M059J (cell line): ENCODE measurements at places on chromosomes 13 and 19.

DNA sequence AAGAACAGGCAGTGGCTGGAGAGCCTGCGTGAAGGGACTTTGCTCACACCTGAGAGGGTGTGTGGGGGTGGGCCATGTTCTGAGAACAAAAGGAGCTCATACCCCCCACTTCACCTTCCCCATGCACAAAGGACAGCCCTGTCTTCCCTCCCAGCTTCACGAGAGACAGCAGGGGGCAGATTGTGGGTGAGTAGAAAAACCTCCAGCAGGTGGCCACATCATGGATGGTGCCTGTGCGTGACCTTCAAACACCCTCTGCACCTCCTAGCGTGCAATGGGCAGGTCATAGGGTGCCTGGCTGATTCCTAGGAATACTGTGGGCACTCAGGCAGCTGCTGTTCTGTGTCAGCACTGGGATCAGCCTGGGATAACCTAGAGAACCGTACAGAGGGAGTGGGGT lies 36.3 kb upstream of the PSG9 start:
- DNase-seq: no peak

- peak; percentile 62 for DNase-seq
These were observed 935 bp downstream of the ARID3A start for GRCh38 chr19:926589-927350.

- DNase-seq: peak; percentile 36
These were observed 703 bp downstream of the NEK3 start for GRCh38 chr13:52158629-52159158.

DNA sequence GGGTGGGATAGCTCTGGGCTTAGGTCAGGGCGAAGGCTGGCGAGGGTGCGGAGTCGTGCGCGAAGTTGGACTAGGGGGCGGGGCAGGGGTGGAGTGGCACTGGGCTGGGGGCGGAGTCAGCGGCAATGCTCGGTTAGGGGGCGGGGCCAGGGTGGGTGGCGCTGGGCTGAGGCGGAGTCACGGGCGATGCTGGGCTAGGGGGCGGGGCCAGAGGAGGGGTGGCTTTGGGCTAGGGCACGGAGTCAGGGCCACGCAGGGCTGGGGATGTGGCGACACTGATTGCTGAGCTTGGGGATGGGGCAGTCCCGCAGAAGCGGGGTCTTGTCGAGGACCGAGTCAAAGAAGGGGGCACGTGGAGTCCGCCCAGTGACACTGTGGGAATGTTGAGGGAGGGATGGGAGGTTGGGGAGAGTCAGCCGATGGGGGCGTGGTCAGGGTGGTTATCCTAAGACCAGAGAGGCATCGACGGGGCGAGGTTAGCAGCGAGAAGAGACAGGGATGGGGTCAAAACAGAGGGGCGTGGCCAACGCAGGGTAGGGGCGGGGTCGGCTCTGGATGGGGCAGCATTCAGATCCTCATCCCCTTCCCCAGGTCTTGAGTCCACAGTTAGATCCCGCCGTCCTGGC lies 8.7 kb downstream of the HOMER3 start:
- no peak for DNase-seq

- no peak for DNase-seq
These were observed 70.4 kb downstream of the SLITRK6 start for GRCh38 chr13:85728811-85729210.

DNA sequence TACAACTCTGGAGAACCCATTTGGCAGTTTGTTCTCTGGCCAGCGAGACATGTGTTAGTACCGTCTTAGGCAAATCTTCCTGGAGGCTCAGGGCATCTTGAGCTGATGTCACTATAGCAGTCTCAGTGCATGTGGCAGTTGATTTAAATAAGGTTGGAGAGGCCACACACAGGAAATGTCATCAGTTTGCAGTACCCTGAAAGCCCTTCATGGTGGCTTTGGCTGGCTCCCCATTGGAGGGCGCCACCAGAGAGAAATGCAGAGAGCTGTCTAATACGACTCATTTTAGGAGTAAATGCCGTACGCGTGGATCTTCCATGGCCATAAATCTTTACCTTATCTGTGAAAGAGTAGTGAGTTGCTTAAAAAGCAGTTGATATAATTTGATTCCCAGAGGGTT lies 163.1 kb downstream of the STK24 start:
- no peak for DNase-seq

DNA sequence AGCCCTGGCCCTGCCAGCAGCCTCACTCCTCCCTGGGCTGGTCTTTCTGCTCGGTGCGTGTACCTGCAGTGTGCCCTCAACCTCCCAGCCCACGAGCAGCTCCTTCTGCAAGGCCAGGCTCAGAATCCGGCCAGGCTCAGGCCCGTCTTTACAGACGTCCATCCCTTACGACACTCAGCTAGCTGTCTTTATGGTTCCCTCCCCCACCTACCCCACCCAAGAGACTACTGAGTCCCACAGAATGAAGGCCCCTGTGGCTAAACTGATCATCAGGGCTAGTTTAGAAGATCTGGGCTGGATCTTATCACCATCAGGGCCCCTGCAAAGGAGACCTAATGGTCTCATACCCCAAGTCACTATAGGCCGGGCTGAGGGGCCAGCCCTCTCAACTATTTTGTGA lies 10.7 kb downstream of the TMEM150B start:
- no peak for DNase-seq

- DNase-seq: peak; percentile 25
These were observed 3.5 kb upstream of the ZFP82 start for GRCh38 chr19:36421749-36422481.

DNA sequence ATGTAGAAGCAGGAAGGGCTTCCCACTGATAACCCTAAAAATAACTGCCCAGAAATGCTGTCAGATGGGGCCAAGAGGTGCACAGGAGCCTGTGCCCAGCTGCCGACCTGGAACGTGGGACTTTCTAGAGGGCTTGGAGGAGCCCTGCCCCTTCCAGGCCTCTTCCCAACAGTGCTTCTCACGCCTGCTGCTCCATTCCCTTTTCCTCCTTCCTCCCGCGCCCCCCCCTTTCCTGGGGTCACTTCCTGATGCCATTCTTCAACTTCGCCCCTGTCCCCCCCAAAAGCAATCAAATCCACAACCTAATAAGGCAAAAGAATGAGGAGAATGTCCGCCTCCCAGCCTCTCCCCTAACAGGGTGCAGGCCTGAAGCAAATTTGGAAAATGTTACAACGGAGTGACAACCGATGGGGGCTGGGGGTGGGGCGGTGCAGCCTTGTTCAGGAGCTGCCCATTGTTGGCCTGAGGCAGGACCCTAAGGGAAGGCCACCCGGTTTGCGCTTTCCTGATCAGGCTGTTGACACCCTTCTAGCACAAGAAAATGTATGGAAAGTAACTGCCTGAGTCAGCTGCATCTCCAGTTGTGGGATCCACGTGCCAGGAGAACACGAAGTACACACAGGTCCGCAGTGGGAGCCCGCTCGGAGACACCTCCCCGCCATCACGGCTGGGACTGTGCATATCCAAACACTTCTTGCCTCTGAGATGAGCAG lies 18.7 kb downstream of the ACTN4 start:
- DNase-seq: peak; percentile 94

- DNase-seq: no peak
These were observed 257.0 kb downstream of the ENOX1 start for GRCh38 chr13:43529796-43530195.

- no peak for DNase-seq
These were observed 9.5 kb downstream of the ING1 start for GRCh38 chr13:110722971-110723370.

DNA sequence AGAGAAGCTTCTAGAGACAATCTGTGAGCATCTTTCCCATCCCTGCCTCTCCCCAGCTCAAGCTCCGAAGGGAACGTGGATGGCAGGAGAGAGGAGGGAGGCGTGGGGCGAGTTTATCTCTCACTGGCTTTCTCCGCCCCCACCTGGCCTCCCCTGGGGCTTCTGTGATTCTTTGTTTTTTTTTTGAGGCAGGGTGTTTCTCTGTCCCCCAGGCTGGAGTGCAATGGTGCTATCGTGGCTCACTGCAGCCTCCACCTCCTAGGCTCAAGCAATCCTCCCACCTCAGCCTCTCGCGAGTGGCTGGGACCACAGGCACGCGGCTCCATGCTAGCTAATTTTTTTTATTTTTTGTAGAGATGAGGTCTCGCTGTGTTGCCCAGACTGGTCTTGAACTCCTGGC lies 23.0 kb downstream of the EFNA2 start:
- no peak for DNase-seq

- DNase-seq: peak; percentile 33
These were observed 10.9 kb upstream of the MEIS3 start for GRCh38 chr19:47430041-47430802.

- DNase-seq: no peak
These were observed 222.9 kb downstream of the GGACT start for GRCh38 chr13:100365680-100366079.

DNA sequence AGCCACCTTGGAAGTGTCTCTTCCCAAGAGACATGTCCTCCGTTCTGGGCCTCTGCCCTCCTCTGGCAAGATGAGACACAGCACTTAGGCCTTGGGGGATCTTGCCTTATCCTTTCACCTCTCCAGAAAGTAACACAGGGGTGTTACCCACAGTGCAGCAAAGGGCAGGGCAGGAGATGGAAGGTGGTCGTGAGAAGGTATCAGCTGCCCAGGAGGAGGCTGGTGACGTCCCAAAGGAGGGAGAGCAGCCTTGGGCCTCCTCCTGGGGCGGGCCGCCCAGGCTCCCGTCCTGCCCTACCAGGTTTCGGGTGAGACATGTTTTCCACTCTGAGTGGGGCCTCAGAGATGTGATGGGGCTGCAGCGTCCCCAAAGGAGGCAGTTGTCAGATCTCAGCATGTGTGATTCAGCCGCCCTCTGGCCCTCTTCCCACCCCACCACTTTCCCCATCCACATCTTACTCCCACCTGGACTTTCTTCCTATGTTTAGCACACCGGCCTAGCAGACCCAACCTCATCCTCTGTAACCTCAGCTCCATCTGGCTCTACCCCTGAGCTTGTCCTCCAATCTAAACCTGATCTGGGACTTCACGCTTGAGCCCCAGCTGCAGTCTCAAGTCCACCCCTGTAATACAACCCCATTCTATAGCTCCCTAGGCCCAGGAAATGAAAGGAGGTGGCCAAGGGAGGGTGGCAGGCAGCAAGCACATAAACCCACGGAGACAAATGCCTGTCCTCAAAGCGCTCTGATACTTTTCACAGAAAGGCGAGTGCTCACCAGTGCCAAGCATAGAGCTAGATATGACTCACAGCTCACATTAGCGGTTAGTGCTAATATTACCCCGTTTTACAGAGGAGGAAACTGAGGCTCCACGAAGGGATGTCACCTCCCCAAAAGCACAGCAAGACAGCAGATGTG lies 9.3 kb downstream of the POU2F2 start:
- DNase-seq: peak; percentile 34

GRCh38 chr19:2446381-2446780 lies 10.4 kb downstream of the LMNB2 start:
- DNase-seq: no peak

GRCh38 chr19:16117594-16118033 lies 5.9 kb downstream of the RAB8A start:
- DNase-seq: no peak

GRCh38 chr13:71021825-71022422 lies 845.1 kb downstream of the DACH1 start:
- DNase-seq: peak; percentile 0

DNA sequence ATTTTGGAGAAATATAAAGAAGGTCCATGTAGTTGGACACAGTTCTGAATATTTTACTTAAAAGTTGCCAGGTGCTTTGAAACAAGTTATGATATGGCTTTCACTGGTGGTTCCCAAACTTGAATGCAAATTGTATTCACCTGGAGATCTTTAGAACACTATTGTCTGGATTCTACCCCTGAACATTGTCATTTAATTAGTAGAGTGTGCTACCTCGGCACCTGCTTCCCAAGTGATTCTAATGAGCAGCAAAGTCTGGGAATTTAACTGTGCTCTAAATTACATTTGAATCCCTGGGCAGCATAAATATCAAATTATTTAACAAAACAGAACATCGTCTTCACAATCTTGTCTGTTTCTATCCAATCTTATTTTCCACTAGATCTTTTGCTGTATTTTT lies 2483.3 kb downstream of the PCDH9 start:
- DNase-seq: no peak

DNA sequence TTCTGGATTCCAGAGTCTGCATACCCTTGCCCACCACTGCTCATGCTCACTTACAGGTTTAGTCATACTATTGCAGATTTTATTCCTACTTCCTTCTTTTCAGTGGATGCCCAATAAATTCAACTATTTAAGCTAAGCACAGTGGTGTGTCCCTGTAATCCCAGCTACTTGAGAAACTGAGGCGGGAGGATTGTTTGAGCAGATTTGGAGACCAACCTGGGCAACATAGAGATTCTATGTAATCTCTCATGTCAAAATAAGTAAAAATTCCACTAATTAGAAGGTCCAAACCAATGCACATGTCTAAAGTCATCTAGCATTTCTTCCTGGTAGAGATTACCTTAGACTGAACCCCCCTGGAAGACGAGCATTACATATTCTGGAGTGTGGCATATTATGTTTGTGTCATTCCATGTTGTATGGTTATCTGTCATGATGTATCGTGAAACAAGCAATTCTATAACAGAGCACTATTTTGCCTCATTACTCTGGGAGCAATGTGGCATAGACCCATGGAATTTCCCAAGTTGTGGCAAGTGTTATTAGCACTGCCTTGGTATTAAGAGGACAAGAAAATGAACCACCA lies 8.3 kb downstream of the HMGB1 start:
- no peak for DNase-seq

DNA sequence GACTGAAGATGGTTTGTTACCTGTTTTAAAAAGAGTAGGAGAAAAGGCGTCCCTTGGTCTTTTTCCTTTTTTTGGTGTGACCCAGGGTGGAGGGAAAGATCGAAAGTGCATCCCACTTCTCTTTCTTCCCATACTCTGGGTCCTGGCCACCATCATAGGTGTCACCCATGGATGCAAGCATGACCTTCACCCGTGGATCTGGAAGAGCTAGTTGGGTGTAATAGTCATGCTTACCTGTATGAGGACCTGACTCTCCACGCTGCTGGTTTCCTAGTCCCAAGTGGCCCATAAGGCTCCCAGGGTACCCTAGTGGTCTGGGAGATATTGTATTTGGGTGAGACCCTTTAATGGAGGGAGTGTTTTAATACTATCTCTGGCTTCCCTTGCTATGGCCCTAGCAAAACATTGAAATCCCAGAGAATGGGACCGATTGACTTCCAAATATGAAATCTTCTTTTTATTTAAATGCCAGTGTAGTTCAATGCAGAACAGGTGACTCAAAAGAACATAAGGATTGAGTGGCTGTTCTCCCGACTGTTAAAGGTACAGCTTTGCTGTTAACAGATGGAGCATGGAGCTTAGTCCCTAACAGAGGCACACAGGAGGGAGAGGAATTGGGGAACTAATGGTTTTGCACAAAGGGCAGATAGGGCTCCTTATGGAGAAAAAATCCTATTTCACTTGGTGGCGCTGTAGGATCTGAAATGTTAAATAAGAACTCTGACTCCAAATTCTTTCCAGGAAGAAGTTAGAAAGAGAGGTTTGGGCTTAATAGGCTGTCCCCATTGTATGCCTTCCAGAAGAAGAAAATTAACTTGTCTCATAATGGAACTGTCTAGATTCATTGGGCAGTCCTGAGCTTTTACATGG lies 7.0 kb upstream of the ZNF550 start:
- DNase-seq: peak; percentile 35
